ENCODE measurements at places on chromosomes 4 and X.

GRCh38 chrX:104343428-104344129 lies 88.8 kb upstream of the ESX1 start:
- DNase-seq: no peak

DNA sequence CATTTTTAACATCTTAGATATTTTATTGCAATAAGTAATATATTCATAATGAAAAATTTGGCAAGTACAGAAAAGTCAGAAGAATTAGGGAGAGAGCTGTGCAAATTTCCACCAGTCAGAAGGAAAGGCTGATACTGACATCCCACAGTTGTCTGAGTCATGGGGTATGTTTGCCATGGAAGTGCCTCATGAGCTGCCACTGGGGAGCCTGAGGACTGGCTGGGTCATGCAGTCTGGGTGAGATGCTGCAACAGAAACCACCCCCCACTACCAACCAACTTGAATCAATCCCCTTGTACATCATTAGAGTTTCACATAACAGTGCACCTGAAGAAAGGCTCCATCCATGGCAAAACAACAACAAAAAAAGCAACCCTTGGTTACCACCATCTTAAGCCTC lies 45.2 kb upstream of the ENPP6 start:
- DNase-seq: no peak

DNA sequence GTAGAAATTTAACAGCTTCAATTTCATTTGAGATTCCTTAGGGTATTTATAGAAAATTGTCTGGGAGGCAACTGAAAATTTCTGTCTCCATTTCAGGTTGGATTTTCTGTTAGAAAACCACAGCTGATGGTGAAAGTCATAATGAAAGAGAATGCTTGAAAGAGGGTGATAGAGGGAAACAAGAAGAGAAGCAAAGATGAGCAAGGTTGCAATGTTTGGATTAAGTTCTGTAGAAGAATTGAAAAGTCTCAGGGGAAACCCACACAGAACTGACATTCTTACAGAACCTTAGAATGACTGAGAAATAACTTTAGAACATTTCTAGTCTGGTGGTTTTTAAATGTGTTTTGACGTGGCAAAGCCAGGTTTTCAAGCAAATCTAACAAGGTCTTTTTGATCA lies 14.7 kb downstream of the GBA3 start:
- no peak for DNase-seq

DNA sequence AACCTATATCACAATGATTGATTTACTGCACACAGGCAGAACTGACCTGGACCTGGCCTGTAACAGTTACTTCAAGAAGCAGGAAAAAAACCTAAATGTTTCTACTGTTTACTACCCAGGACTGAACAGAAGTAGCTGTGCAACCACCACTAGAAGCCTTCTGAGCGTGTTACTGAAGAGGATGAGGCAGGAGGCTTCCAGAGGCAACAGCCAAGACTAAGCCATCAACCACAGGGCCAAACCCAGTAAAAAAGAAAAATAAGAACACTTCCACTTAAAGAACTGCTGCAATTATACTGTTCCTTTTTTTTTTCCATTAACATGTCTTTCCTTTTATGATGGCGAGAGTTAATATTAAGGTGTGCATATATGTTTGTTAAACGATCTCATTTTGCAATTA lies 29.4 kb upstream of the TTC29 start:
- DNase-seq: no peak

DNA sequence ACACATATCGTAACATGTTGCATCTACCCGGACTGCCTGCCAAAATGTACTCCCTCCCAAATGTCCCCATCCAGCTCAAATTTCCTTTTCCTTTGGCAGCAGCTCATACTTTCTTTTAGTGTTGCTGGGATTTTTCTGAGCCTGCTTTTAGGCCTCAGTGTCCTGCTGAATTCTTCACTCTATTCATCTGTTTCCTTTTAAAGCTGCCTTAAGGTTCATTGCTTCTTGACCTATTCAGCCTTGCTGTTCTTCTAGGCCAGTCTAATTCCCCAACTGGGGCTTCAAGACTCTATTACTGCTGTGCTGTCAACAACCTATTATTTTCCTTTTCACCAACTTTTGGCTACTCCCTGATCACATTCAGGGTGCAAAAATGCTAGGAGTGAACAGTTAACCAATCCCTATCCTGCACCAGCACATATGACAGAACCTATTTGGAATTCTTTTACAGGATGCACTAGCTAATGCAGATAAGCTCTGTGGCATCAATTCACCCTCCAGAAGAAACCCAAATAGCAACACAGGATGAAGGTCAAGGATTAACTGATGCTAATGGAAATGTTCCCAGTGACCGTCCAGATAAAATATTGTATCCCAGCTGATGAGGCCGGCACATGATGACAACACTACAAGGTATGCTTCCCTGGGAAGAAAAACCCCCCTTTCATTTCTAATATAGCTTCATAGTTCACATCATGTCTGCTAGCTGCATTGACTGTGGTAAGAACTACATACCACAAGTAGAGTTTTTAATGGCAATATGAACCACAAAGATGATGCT lies 114.7 kb upstream of the TTC29 start:
- DNase-seq: no peak

GRCh38 chrX:8204169-8204935 lies 33.3 kb upstream of the VCX2 start:
- no peak for DNase-seq

- DNase-seq: no peak
These were observed 376.7 kb downstream of the GPM6A start for GRCh38 chr4:175435381-175435783.

DNA sequence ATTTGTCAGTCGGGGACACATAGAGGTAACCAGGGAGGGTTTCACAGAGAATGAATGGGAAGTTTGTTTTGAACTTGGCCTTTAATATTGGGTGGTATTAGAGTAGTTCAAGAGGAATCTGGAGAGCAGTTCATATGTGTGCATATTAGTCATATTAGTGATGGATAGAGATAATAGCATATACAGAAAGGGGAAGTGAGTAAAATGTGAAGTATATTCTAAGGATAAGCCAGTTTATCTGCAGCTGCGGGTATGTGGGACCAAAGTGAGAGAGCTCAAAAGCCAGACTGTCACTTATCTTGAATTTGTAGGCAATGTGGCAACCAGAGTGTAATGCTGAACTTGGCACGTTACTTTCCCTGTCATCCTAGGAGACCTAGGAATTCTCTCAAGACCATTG lies 169.9 kb downstream of the AFF2 start:
- DNase-seq: no peak

DNA sequence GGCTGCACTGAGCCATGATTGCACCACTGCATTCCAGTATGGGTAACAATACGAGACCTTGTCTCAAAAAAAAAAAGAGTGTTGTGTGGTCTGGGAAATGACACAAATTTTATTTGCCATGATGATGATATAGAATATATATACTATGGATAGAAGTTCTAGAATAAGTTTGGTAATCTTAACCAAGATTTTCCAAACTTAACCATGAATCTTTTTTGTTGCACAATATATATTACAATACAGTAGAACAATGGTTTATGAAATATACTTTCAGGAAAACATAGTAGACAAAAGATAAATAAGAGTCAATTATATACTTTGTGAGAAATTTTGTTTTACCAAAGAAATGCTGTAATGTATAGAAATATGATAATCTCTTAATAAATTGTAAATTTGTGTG lies 34.8 kb downstream of the MFSD8 start:
- DNase-seq: no peak

- no peak for DNase-seq
These were observed 601 bp downstream of the SLC25A43 start for GRCh38 chrX:119399772-119400101.

GRCh38 chr4:186688150-186688943 lies 35.3 kb downstream of the FAT1 start:
- no peak for DNase-seq

DNA sequence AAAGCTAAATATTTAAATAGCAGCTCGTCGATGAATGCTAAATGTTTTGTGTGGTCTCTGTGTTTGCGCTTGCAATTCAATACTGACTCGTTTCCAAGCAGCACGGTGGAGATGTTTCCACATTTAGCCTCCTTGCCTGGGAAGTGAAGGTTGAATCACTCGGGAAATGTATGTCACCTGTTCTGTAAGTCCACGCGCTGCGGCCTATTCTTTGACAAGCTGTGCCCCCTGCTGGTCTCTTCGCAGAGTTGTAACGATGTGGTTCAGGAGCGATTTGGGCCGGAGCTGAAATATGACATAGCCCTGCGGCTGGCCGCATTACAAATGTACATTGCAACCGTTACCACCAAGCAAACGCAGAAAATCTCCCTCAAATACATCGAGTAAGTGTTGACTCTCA lies 89.6 kb upstream of the PRPS2 start:
- no peak for DNase-seq

- no peak for DNase-seq
These were observed 767.5 kb upstream of the MAGEB2 start for GRCh38 chrX:29447867-29448266.
